NCI-H2081 (cell line): ENCODE measurements at places on chromosomes 5 and 9.

DNA sequence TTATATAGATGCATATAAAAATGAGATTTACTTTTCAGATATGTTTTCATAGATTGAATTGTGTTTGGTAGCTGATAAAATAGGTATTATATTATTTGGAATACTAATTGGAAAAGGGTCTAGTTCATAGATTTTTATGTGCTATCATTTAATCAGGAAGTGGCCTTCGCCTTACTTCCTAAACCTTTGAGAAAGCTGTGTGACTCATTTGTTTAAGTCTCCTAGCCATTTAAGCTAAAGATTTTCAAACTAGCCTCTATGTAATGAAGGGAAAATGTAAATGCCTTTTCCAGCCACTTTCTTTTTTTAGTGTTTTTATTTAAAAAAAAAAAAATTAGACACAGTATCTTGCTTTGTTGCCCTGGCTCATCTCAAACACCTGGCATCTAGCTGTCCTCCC lies 97.5 kb downstream of the DMXL1 start:
- DNase-seq = no peak

DNA sequence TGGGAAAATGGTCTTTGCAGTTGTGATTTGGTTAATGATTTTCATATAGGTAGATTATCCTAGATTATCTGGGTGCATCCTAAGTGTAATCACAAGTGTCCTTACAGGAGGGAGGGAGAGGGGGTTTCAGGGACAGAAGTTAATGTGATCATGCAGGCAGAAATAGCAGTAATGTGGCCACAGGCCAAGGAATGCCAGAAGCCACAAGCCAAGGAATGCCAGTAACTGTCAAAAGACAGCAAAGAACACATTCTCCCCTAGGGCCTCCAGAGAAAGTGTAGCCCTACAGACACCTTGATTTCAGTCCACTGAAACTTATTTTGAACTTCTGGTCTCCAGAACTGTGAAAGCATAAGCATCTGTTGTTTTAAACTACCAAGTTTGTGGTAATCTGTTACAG lies 2074.5 kb downstream of the MAT2B start:
- no peak for DNase-seq

DNA sequence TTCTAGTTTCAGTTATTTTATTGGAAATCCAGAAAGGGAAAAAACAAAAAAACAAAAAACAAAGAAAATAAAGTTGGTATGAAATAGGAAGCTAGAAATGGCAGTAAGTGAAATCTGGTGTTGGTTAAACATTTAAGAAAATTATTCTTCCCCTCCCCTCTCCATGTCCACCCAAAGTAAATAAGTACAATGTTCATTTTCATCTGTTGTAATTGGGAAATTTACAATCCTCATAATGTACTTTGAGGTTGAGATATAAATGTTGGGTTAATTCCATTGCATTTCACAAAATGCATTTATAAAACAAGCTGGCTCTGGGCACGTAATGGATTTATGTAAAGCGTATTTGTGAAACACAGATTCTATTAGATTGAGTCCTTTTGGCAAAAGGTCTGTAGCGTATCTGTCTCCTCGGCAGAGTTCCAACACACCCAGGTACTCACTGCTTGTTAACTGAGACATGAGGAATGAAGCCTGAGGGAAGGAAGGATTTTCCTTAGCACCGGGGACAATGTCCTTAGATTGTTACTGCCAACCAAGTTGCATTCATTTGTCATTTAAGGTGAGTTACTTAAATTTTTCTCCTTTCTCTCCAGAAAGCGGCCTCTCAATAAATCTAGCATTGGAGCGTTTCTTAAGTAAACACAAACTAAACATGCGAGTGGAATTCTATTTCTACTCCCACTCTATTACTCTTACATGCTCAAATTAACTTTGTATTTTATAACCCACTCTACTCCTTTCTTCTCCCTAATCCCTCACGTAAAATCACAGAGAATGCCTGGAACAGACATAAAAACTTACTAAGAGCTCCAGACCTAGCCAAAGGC lies 912.3 kb upstream of the WWC1 start:
- DNase-seq = no peak

- DNase-seq = no peak
Observed at GRCh38 chr5:91244380-91245073, 138.6 kb downstream of the ARRDC3 start.

DNA sequence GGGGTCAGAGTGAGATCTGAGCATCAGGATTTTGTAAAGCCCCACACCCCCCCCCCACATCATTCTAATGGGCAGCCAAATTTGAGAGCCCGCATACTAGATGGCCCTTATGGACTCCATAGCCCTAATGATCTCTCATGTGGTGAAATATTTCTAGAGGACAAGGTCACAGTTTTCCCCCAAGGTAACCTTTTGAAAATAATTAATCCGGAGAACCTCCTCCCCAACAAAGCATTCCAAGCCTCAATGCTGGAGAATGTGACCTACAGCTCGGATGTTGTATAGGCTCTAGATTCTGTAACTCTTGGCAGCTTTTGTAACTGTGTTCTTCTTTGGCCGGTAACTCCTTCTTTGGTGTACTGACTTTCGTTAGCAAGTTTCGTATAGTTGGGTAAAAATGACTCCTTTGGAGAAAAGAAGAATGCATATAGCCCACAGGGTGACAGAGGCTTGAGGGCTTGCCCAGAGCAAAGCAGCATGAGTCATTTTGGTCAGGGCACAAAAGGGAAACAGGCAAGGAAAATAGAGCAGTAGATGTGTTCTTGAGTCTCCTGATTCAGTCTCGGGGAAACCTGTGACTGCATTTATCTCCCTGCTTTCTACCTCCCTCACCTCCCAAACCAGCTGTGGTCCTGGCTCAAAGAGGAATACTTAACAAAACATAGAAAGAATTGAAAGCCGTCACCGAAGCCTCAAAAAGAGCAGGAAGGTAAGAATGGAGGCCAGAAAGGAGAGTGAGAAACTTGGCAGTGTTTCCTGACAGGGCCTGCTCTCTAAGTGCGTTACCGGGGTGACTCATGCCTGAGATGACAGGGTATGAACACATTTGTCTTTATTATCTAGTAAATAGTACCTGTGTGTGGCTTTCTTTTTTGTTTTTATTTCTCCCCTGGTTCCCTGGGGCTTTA lies 6.6 kb upstream of the XPA start:
- peak; percentile 76 for DNase-seq
